Endothelial cell of umbilical vein (primary cell): ENCODE measurements at places on chromosomes 1 and 21. TPM values are rescaled to one million over a fixed set of nuclear protein-coding genes. Genes with fewer than 3 reads are reported as not detected.
A peak's percentile ranks its signal among the peaks of the same experiment; 100 is the strongest.

DNA sequence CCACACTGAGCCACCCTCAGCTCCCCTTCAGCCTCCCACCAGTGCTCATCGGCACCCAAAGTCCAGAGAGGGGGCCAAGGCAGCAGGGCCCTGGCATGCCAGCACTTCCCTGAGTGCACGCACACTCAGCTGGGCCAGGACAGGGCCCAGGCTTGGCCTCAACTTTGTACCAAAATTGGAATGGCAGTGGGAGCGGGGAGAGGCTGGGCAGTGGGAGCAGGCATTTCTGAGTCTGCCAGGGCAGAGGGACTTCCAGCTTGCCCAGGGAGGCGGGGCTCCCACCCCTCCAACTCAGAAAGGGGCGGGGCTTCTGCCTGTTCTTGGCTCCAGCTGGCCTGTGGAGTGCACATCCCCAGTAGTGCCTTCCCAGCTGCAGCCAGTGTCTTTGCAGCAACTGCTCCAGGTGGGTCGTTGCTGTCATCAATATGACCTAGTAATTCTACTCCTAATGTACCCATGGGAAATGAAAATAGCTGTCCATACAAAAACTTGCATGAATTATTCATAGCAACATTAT lies 10.3 kb upstream of the SNX7 start:
- no peaks in the 10 kb centered on the region for H3K36me3 ChIP-seq
- no peak for DNase-seq
- no peak overlapping the region for H3K4me3 ChIP-seq

The KRTAP11-1 gene
- not detected in 2 replicates for total RNA-seq

GRCh38 chr1:105556266-105556665 lies 1500.2 kb upstream of the PRMT6 start:
- H3K27me3 ChIP-seq, result no peaks in the 10 kb centered on the region
- no peak for DNase-seq
- H3K4me1 ChIP-seq, result no peaks in the 10 kb centered on the region
- H3K4me3 ChIP-seq, result no peak overlapping the region
- no peaks in the 10 kb centered on the region for H3K36me3 ChIP-seq
- no peak overlapping the region for H3K27ac ChIP-seq

GRCh38 chr1:213131851-213132655 lies 81.0 kb downstream of the RPS6KC1 start:
- H3K27me3 ChIP-seq, result no peaks in the 10 kb centered on the region
- H3K36me3 ChIP-seq, result no peaks in the 10 kb centered on the region
- peak; percentile 26 for DNase-seq
- H3K4me3 ChIP-seq, result no peak overlapping the region
- H3K4me1 ChIP-seq, result peaks cover 26% of the 10 kb centered on the region
- peak overlapping the region; percentile 23 for H3K27ac ChIP-seq

DNA sequence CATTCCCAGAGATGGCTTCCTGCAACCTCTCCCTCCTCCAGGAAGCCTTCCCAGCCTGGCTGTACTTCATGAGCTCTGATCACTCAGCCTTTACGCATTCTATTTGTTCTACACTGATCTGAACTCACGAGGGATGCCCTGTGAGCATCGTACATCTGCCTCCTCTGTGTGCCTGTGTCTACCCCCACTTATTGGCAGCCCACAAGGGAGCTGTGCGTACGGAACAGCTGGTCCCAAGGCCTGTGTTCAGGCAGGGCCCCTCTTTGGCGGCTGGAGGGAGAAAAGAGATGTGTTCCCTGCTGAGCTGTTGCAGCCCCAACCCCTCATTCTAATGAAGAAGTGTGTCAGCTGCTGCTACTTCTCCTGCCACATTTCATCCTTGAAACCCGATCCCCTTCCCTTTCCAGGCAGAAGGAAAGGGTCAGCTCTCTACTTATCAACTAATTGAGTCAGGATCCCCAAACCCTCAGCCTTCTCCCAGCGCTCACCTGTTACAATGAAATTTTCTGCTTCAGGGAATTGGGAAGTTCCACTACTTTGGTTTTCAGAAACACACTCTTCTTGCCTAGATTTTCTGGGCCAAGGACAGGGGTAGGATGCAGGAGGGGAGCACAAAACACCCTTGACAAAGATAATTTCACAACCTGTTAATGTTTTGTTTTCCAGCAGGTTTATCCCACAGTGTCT lies 3.2 kb downstream of the INKA2 start:
- H3K27ac ChIP-seq, result no peak overlapping the region
- no peak overlapping the region for H3K4me3 ChIP-seq
- no peaks in the 10 kb centered on the region for H3K36me3 ChIP-seq
- peaks cover 1% of the 10 kb centered on the region for H3K27me3 ChIP-seq

GRCh38 chr1:7886405-7886745 lies 33.5 kb upstream of the UTS2 start:
- H3K4me3 ChIP-seq, result no peak overlapping the region
- H3K4me1 ChIP-seq, result no peaks in the 10 kb centered on the region
- no peaks in the 10 kb centered on the region for H3K27me3 ChIP-seq
- no peak overlapping the region for H3K27ac ChIP-seq

DNA sequence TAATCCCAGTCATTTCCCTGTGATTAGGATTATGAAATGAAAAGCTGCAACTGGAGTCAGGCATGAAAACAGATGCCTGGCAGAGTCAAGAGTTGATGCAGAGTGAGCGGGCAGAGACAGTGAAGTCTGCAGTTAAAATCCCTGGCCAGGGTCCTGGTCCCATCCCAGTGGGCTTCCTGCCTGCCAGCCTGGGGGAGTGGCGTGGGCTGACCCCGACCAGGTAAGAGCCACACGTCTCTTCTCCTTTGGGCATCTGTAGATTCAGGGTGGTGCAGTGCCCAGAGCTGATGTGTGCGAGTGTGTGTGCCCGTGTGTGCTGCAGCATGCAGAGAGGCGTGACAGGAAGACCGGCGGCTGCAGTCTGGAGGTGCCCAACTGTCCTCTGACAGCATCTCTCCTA lies 6.2 kb upstream of the KIAA1614 start:
- no peak for DNase-seq
- no peaks in the 10 kb centered on the region for H3K4me1 ChIP-seq
- H3K27ac ChIP-seq, result no peak overlapping the region

The GLIS1 gene
- not detected in 2 replicates for total RNA-seq

DNA sequence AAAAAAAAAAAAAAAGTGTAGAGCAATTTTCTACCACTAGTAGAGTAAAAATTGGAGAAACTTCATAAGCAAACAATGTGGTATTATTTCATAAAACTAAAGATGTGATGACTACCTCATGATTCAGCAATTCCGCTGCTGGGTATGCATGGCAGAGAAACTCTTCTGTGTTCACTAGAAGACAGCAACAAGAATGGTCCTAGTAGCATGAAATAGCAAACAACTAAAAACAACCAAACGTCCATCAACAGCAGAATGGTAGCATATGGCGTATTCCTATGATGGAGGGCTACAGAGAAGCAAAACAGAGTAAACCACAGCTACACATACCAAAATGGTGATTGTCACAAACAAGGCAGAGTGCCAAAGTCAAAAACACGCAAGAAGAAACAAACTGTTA lies 18.9 kb downstream of the HTR1D start:
- H3K36me3 ChIP-seq, result no peaks in the 10 kb centered on the region
- peak; percentile 73 for DNase-seq
- no peaks in the 10 kb centered on the region for H3K27me3 ChIP-seq
